ENCODE measurements at places on chromosomes 12 and 14.

- no peak for DNase-seq
These were observed 35.0 kb upstream of the DTX1 start for GRCh38 chr12:113021500-113021899.

- no peak for DNase-seq
These were observed 75.0 kb upstream of the HIF1A start for GRCh38 chr14:61620130-61620946.

GRCh38 chr12:116797885-116798284, 59.8 kb downstream of the RNFT2 start:
- DNase-seq: no peak

DNA sequence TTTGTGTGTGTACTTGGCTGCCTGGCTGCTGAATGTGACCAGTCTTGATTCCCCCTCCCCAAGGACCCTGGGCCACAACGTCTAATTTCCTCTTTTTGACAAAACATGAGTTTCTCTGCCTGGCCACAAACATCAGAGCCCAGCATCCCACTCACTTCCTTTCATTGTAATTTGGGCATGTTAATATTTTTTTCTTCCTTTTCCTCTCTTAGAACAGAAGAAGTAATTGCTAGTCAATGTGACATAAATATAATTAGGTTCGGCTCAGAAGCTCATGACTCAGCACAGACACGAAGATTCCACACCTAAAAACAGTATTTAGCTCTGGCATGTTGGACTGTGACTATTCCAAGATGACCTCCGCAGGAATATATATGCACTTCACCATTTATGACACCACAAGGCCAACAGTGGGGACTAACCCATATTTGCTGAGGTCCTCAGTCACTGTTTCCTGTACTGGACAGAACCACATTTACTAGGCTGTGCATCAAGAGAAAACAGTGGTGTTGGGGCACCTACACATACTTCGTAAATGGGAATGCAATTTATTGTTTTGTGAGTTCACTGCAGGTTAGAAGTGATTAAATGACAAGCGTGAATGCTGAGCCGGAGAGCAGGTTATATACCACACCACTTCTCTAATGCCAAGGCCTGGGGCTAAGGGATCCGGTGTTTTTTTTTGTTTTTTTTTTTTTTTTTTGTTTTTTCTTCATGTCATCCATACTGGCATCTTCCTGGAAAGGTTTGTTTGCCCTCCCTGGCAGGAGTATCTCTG, 4.2 kb downstream of the GSG1 start:
- no peak for DNase-seq

- no peak for DNase-seq
These were observed 121.7 kb downstream of the ZNF664 start for GRCh38 chr12:124094733-124095132.

DNA sequence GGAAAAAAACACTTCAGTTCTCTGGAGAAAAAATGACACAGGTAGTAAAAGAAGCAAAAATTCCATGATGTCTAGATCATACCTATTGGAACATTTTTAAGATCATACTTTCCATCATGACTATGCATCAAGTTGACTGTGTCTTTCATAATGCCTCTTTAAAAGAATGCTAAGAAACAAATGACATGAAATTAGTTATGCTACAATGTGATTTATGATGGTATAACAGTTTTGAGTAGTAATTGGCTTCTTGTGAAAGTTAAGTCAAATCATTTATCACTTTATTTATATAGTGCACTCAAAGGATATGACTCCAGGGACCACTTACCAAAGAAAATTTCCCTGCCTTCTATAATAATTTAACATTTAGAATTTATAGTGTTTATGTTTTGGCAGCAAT, 28.5 kb downstream of the RASSF9 start:
- no peak for DNase-seq

- DNase-seq: no peak
These were observed 261.7 kb upstream of the FKBP4 start for GRCh38 chr12:2533036-2533435.

DNA sequence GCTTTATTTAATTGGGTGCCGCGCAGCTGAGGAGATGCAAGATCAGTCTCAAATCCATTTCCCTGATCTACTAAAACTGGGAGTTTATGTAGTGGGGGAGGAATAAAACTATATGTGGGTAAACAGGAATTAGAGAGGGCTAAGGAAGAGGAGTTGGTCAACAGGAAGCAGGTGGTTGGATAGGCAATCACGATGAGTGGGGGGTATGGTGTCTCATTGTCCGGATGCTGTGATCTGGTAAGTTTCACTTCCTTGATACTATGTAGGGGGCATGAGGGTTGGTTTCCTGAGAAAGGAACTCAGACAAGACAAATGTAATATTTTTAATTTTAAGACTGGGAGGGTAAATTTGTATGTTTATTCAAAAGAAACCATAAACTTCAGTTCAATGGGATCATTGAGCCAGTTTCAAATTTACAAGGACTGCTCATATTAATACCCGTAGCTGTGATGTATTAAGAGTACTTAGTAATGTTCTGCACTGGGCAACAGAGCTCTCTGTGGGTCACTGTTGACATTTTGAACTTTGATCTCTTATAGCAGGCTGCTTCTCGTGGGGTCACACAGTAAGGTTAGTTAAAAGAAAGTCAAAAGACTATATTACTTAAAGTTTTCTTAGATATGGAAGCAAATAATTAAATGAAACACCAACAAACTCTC, 786.2 kb upstream of the FBXO33 start:
- no peak for DNase-seq

- DNase-seq: peak; percentile 28
These were observed 2.6 kb downstream of the MYF6 start for GRCh38 chr12:80709811-80710726.

- DNase-seq: peak; percentile 34
These were observed 39.8 kb downstream of the GRIN2B start for GRCh38 chr12:13941258-13942249.

DNA sequence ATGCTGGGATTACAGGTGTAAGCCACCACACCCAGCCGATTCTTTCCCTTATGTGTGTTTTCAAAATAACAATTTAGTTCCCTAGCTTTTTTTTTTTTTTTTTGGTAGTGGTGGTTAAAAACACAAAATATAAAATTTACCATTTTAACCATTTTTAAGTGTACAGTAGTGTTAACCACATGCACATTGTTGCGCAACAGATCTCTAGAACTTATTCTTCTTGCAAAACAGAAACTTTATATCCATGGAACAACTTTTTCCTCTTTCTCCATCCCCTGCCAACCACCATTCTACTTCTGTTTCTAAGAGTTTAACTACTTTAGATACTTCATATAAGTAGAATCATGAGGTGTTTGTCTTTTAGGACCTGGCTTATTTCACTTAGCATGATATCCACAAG, 1.1 kb upstream of the NDUFA12 start:
- DNase-seq: no peak

DNA sequence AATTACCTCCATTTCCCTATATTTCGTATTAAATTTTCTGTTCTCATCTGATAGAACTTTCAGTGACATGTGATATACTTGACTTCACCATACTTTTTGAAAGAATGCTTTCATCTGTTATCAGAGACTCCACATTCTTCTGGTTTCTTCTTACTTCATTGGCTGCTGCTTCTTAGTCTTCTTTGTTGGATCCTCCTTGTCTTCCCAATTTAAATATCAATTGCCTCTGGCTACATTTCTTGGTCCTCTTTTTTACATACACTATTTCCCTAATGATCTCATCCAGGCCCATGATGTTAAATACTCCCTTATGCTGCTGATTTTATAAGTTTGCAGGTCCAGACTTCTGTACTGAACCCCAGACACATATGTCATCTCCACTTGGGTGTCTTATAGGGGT, 22.0 kb downstream of the OR5AU1 start:
- no peak for DNase-seq

- DNase-seq: peak; percentile 64
These were observed 620 bp upstream of the NID2 start for GRCh38 chr14:52069307-52070050.

DNA sequence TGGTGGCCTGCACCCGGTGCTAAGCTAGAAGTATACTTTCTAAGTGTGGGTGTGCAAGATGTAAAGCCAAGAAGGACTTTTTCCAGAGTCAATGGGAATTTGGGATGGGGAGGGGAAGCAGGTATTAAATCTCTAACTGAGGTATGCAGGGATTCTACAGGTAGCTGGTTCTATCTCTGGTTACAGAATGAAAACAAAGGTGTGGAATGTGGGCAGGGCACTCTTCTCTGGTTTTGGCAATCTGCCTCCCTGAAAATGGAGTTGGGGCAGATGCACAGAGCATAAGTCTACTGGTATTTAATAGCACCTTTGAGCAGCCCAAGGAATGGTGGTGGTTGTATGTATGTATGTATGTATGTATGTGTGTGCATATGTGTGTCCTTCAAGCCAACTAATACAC, 66.7 kb upstream of the PPP1R12A start:
- no peak for DNase-seq

- no peak for DNase-seq
These were observed 344.8 kb upstream of the USP15 start for GRCh38 chr12:61915420-61915819.

DNA sequence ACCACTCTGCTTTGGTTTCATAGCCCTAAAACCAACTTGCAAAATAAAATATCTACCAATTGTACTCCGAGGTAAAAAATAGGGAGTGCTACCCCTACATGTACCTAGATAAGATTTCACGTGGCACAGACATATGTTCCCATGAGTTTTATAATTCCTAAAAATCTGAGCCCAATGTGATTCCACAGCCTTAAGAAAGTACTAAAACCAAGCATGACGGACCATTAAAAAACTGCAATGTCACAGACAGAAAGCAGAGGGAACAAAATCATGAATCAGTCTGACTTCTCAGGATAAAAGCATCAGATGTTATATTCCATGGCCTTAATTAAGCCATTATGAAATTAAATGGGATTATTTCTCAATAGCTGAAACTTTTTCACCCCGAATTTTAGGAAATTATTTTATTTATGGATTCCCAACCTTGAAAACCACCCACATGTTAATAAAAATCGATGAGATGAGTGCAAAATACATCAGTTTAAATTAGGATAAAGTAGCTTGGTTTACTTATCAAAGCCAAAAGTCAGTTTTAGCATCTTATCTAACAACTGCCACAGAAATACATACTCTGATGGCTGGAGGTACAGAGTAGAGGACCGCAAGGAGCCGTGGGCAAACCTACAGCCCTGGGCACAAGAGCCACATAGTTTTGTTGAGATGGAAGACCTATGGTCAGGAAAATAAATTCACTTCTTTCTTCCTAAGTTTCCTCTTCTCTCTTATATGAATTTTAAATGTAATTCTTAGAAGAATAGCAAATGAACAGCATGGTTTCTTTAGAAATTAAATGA, 4.5 kb downstream of the ITPR2 start:
- DNase-seq: no peak

DNA sequence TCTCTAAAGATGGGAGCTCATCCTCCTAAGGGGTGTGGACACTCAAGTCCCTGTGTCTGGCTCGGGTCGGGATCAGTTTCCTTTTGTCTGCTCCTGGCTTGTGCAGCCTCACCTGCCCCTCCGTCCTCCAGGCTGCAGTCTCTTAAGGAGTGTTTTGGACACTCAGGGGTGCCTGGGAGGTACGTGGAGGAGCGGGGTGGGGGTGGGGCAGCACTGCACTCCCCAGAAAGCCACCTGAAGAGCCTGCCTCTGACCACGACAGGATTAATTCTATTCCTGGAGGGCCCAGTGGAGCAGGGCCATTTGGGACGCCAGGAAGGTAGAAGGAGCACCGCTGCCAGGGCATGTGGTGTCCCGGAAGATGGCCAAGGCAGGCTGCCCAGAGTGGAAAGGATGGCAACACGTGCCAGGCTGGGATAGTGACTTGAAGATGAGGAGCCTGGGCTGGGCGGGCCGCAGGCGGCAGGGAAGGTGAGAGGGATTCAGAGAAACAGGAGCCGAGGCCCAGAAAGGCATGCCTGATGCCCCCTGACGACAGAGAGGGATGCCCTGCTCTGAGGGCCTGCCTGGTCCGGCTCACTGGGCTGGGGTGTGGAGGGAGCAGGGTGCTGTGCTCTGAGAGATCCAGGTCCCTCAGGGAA, 14.8 kb upstream of the LRTM2 start:
- no peak for DNase-seq

DNA sequence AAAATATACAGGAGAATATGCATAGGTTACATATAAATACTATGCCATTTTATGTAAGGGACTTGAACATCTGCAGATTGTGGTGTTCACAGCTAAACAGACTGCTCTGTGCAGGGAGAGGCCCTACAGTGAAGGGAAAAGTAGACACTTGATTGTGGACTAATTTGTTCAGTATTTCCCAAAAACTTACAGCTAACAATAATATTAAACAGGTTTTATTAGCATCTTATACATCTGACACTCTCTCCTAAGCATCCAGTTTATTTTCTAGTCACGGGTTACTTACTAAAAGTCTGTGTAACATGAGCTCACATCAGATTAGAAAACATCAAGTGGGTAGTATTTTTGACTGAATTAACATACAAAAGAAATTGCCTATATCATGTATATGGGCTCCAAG, 53.3 kb upstream of the OR5AU1 start:
- no peak for DNase-seq

- DNase-seq: no peak
These were observed 52.5 kb downstream of the FGD4 start for GRCh38 chr12:32451816-32452215.

Measured in nephron progenitor cell (in vitro differentiated cells).